ENCODE measurements at places on chromosomes 2 and 18.
A peak's percentile ranks its signal among the peaks of the same experiment; 100 is the strongest.

DNA sequence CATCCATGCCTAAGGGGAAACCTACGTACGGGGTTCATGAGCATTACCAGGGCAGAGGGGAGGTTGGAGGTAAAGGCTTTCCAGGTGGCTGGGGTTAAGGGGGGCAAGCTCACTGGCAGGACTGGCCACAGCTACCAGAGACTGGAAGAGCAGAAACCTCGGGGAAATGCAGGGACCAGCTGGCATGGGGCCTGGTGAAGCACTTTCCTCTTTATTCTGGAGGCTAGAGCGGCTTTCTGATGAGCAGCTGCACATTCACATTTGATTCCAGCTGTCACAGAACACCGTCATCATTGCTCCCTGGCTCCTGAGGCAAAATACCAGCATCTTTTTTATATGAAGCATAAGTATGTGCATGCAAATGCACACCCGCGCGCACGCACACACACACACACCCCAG lies 28.7 kb upstream of the LRRC30 start:
- no peak for DNase-seq

DNA sequence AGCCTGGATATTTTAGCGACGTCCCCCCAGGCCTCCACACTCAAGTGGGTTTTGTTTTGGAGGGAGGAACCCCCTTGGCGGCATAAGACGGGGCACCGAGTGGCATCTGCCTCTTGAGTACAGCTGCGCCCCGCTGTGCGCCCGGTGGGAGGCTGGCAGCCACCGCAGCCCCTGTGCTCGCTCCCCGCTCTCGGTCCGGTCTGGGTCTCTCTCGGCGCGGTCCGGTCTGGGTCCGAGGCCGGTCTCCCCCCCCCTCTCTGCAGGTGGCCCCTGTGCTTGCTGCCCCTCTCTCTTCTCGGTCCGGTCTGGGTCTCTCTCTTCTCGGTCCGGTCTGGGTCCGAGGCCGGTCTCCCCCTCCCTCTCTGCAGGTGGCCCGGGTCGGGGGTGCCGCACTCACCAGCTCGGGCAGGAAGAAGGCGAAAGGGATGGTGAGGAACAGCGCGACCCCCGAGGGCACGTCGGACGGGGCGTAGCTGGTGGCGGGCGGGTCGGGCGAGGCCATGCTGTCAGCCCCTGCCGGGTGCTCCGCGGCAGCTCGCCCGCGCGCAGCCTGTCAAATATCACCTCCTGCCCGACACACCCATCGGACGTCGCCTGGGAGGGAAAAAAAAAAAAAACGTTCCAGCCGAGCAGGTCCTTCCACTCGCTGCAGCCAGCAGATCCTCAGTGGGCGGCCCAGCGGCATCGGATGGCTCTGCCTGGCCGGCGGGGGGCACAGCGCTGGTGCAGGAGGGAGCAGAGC lies at the start of gene MALL:
MALL (minus strand) TSS at position 532 of the 742 bp plus-strand sequence; CDS start at position 502, 30 bp downstream.
- DNase-seq: peak; percentile 66

DNA sequence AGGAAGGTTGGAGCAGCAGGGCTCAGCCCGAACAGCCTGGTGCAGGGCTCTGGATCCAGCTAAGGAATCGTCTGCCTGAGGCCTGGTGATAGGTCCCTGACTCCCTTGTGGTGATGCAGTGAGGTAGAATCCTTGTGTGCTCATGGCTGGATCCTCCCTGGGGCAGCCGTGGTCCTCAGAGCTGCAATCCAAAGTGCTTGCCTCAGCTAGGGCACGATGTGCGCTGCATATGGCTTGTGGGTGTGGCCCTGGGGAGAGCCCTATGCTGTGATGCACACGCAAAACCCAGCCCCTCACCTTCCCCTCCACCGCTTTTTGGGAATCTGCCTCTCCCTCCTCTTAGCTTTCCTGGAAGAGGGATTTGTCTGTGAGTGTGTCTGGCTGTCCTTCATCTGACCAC lies 142.2 kb downstream of the DYSF start:
- DNase-seq: no peak

DNA sequence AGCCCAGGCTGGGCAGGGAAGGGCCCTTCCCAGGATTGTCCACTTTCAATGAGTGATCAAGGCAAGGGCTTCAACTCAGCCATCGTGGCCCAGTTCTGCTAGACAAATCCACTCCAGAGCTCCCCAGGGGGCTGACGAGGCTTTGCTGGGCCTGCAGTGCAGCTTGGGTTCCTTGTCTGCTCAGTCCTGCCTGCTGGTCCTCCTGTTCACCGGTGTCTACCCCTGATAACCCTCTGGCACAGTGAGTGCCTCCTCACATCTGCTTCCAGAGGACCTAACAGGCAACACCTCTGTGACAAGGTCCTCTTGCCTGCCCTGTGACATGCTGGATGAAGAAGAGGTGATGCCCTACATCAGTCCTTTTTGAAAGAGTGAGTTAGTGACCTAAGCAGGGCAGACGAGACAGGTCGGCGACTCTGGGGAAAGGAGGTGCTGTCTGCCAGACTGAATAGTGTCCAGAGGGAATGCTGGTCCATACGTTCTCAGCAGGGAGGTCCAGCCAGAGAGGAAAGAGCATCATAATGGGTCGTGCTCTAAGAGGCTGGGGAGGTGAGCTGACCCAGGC lies 20.9 kb upstream of the KCNF1 start:
- DNase-seq: no peak

DNA sequence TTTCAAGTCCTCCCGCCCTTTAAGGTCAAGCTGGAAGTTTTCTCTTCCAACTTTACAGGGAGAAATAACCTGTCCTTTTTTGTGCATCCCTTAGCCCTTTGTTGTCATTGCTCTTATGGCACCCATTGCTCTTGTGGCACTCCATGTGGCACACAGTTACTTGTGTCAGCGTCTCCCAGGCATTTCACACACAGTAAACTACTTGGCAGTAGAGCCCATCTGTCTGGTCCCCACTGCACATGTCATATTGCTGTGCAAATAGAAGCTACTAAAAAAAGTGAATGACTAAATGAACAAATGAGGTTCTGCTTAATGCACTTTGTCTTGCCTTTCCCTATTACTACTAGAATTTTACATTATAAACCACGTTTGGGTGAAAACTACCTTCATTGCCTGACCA lies 149.3 kb downstream of the EML6 start:
- DNase-seq: no peak

GRCh38 chr2:30997979-30998378 lies 140.3 kb downstream of the GALNT14 start:
- DNase-seq: no peak

- DNase-seq: no peak
Observed at GRCh38 chr2:123495241-123495640, 529.8 kb upstream of the CNTNAP5 start.

DNA sequence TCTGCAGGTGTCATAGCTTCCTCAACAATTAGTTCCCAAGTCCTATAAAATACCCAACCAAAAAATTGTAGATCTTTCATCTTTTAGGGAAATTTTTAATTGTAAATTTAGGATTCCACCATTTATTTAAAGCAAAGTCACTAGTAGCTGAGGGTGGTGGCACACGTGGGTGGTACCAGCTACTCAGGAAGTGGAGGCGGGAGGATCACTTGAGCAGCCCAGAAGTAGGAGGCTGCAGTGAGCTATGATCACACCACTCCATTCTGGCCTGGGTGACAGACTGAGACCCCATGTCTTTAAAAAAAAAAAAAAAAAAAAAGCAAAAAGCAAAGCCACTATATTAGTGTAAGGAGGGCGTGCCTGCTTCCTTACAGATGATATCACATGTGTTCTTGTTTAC lies 60.3 kb upstream of the GREB1L start:
- no peak for DNase-seq

DNA sequence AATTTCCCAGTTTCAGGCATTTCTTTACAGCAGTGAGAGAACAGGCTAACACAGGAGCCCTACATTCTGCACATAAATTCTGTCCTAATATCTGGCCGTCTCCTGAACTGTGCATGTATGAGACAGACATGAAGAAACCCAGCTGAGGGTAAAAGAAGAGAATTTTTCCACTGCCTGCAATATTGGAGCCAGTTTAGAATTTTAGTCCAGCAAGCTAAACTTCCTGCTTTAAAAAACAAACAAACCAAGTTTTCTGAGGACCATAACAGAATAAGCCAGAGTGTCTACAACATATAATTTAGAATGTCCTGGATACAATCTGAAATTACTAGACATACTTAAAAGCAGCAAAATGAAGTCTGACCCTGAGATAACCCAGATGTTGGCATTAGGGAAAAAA lies 215.1 kb upstream of the KLHL29 start:
- no peak for DNase-seq

- DNase-seq: no peak
Observed at GRCh38 chr18:8610459-8610851, 1.2 kb downstream of the RAB12 start.

- DNase-seq: no peak
Observed at GRCh38 chr18:2138552-2138951, 432.8 kb downstream of the METTL4 start.

- no peak for DNase-seq
Observed at GRCh38 chr2:63662028-63662804, 73.5 kb downstream of the MDH1 start.

GRCh38 chr2:150027164-150027563 lies 439.6 kb upstream of the MMADHC start:
- no peak for DNase-seq

GRCh38 chr18:10508591-10508990 lies 17.2 kb upstream of the NAPG start:
- no peak for DNase-seq

DNA sequence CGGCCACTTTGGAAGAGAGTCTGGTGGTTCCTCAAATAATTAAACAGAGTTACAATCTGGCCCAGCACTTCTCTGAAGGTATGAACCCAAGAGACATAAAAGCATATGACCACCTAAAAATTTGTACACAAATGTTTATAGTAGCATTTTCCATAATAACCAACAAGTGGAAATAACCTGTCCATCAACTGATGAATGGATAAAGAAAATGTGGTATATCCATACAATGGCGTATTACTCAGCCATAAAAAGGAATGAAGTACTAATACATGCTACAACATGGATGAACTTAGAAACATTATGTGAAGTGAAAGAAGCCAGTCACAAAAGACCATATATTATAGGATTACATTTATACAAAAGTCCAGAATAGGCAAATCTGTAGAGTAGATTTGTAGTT lies 76.0 kb upstream of the RGPD5 start:
- DNase-seq: no peak

GRCh38 chr18:59372975-59373374 lies 13.9 kb upstream of the LMAN1 start:
- DNase-seq: no peak

- no peak for DNase-seq
Observed at GRCh38 chr2:203649176-203649814, 57.1 kb upstream of the CD28 start.

DNA sequence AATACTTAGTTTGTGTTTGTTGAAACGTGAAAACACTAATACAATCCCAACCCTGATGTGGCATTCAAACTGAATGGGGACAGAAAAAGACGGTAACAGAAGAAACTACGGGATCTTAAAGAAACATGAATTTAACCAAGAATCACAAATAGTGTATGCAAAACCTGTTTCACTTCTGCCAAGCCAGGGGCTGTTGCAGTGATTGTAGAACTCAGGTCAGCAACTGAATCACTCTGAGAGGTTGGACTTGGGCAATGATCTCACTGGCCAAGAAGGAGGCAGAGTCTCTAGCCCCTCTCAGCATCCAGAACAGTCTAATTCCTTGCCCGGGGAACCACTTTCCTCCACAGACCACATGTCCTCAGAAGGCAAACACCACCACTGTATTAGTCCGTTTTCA lies 54.9 kb upstream of the CRIM1 start:
- DNase-seq: no peak

DNA sequence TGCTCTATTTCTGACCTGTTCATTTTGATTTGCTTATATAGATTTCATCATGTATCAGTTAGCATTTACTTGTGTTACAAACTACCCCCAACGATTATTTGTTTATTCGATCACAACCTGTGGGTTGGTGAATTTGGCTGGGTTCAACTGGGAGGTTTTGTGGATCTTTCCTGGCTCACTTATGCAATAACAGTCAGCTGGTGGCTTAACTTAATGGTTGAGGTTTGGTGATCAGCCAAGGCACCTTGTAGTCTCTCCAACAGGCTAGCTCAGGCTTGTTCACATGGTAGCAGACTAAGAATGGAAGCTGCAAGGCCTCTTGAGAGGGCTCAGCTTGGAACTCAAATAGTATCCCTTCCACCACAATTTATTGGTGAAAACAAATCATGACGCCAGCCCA lies 5.4 kb upstream of the PUM2 start:
- DNase-seq: no peak

GRCh38 chr2:183037553-183038340 lies 510 bp downstream of the NCKAP1 start:
- DNase-seq: no peak

DNA sequence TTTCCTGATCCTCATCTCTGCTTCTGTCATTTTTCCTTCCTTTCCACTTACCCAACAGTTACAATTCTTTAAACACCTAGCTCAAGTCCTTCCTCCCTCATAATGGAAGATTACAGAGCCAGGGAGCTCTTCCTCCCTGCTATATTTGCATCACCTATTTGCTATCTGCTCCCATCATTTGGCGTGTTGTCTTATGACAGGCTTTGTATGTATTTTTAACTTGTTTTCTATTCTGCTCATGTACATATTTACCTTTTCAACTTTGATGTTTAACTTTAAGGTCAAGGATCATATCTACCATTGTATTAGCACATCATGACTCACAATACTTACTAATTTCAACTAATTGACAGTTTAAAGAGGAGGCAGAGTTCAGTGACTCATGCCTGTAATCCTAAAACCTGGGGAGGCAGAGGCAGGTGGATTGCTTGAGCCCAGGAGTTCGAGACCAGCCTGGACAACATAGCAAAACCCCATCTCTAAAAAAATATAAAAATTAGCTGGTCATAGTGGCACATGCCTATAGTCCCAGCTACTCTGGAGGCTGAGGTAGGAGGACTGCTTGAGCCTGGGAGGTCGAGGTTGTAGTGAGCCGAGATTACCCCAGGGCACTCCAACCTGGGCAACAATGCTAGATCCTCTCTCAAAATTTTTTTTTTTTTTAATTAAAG lies 308.0 kb upstream of the STON1 start:
- DNase-seq: no peak

GRCh38 chr18:11688972-11689668 lies at the start of gene GNAL:
Gene GNAL, plus strand, starts transcription at chr18:11689264. Its CDS starts 300 bp downstream, at chr18:11689564.
- peak; percentile 51 for DNase-seq

GRCh38 chr18:64245126-64245861 lies 96.4 kb upstream of the LINC00305 start:
- DNase-seq: no peak

GRCh38 chr18:75809151-75809925 lies 381.8 kb upstream of the SMIM21 start:
- no peak for DNase-seq

DNA sequence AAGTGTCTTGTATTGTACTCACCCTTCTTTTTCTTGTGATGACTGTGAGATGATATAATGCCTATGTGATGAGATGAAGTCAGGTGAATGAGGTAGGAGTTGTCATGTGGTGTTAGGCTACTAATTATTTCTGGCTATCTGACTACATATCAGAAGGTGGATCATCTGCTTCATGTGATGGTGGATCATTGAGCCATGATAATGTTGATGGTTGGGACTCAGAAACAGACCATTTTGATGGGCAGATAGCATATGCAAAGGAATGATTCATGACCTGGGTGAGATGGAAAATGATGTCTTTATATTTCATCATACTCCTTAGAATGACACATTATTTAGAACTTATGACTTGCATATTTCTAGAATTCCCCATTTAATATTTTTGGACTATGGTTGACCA lies 19.5 kb downstream of the ANKRD30B start:
- no peak for DNase-seq

Measured in T47D (cell line).